Panc1 (cell line): ENCODE measurements at places on chromosomes 6 and 20. TPM values are rescaled to one million over a fixed set of nuclear protein-coding genes. Genes with fewer than 3 reads are reported as not detected.

The GNAS-AS1 gene
- total RNA-seq = not detected

The HDGFL1 gene
- not detected for total RNA-seq

- no peak for DNase-seq
Measured at GRCh38 chr6:113127786-113128419, 729.2 kb upstream of the MARCKS start.

The PNLDC1 gene
- total RNA-seq = not detected

DNA sequence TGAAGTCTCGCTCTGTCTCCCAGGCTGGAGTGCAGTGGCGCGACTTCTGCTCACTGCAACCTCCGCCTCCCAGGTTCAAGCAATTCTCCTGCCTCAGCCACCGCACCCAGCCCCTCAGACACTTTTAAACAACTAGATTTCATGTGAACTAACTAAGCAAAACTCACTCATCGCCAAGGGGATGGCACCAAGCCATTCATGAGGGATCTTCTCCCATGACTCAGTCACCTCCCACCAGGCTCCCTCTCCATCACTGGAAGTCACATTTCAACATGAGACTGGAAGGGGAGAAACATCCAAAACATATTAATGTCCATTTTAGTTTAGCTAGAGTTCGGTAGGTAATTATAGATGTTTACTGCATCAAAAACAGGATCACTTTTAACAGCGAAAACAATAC is 95.9 kb upstream of the PRL start:
- no peak for DNase-seq

GRCh38 chr20:15675061-15675514 is 898.2 kb downstream of the KIF16B start:
- DNase-seq = no peak

- no peak for DNase-seq
Measured at GRCh38 chr6:74161380-74161779, 465.4 kb downstream of the CD109 start.

GRCh38 chr6:73290435-73290834 is 27.4 kb upstream of the KHDC1 start:
- DNase-seq = no peak

DNA sequence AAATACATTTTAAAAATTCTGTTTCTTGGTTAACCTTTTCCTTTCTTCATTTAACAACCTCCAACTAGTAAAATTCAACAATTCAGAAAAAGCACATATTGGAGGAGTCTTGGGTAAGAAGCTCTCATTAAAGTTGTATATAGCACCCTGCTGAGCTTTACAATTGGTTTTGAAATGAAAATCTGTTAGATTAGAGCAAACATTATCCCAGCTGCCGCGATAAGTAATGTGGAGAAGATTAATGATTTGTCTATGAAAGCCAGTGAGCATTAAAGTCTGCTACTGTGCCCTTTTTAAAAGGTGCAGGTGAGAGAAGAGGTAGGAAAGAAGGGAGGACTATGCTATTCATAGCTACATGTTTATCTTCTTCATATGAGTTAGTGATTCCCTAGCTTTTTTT is 201.5 kb downstream of the ZFAND3 start:
- no peak for DNase-seq

- DNase-seq = no peak
Measured at GRCh38 chr20:54626126-54626525, 150.7 kb downstream of the DOK5 start.

The SNRPB2 gene
- total RNA-seq = 68.5 TPM

DNA sequence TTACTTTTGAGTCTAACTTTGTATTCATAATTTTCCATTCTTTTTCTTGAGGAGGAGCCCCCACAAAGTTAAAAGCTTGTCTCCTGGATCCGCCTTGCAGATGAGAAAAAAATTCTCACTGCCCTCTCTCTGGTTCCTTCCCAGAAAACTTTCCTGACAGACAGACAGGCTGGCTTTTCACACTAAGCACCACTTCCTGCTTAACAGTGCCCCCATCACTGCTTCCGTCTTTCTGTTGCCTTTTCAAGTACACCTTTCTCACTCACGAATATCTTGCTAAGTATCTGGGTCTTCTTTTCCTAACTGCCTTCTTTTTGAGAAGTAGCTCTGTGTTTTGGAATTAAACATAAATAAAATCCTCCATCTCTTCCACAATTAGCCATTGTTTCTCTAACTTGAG is 19.8 kb upstream of the LMBRD1 start:
- DNase-seq = no peak

- DNase-seq = no peak
Measured at GRCh38 chr6:46940433-46941226, 18.9 kb upstream of the ADGRF5 start.

GRCh38 chr6:24272148-24272547 is 85.7 kb downstream of the DCDC2 start:
- DNase-seq = no peak
